ENCODE measurements at places on chromosomes 6 and 20.
A peak's percentile ranks its signal among the peaks of the same experiment; 100 is the strongest.

GRCh38 chr20:15205719-15206118 is 868.3 kb upstream of the FLRT3 start:
- DNase-seq, result no peak

DNA sequence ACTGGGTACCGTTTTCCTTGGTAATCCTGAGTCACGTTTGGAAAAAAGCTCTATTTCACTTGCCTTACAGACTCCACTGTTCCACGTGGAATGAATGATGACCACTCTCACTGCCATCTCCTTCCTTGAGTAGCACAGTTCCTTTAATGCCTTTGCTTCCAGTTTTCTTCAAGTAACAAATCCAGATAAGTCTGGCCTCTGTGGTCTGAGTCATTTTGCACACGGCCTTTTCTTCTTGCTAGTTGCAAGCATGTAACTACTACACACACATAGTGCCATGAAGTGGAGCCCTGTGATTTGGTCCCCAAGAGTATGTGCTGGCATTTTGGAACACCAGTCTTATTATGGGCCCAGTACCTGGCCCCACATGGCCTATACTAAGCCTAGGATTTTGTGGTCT is 182.8 kb downstream of the SASH1 start:
- DNase-seq, result no peak

DNA sequence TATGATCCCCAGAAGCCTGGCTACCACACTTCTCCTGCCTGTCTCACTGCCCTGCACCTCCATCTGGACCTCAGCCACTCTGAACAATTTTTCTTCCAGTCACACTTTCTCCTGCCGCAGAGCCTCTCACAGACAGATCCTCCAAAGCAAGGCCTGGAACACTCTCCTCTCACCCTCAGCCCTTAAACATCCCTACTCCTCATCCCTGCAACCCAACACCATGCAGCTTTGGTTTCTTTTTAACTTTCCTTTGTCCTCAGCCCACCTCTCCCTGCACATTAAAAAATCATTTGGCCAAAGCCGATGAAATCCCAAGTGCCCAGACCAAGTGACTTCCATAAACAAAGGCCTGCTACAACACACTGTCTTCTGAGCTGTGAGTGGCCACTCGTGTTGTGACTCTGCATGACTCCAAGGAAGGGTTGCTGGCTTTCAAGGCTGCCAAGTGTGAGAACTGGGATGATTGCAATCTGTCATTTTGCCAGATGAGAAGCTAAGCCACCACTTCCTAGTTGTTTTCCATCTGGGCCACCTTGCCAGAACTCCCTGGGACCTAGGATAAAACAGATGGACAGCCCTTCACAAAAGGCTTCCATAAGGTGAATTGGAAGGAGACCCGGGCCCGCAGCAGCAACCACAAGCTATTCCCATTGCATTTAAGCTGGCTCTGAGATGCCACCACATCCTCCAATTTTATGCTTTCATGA is 144.4 kb upstream of the SSTR4 start:
- no peak for DNase-seq

DNA sequence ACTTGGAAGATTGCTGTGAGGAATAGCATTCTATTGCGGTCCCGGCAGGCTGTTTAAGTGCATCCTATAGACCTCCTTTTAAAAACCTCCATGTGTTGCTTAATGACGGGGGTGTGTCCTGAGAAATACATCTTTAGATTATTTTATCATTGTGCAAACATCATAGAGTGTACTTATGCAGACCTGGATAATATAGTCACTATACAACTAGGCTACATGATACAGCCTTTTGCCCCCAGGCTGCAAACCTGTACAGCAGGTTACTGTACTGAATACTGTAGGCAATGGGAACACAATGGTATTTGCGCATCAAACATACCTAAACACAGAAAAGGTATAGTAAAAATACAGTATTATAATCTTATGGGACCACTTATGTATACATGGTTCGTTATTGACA is 175.6 kb downstream of the RNF144B start:
- no peak for DNase-seq

GRCh38 chr20:58205850-58206249 is 22.6 kb downstream of the ANKRD60 start:
- no peak for DNase-seq

DNA sequence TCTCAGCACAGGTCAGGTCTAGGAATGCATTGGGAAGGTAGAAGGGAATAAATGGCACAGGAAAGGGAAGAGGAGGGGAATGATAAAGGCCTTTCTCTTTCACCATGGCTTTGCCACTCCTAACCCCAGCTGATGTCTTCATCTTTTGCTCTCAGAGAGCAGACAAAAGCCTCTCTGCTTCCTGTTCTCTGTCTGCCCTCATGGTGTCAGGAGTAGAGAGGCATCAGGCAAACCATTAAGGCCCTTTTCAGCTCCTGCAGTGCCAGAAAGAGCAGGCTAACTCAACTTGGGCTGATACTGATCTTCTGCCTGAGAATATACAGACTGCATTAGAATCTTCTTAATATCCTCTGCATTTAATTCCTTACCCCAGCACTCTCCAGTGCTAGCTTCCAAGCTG is 48.0 kb upstream of the STXBP5 start:
- no peak for DNase-seq

- DNase-seq, result no peak
These were observed 427.1 kb upstream of the NOX3 start for GRCh38 chr6:155882527-155883333.

GRCh38 chr6:154614101-154614500 is 103.6 kb upstream of the CNKSR3 start:
- no peak for DNase-seq

DNA sequence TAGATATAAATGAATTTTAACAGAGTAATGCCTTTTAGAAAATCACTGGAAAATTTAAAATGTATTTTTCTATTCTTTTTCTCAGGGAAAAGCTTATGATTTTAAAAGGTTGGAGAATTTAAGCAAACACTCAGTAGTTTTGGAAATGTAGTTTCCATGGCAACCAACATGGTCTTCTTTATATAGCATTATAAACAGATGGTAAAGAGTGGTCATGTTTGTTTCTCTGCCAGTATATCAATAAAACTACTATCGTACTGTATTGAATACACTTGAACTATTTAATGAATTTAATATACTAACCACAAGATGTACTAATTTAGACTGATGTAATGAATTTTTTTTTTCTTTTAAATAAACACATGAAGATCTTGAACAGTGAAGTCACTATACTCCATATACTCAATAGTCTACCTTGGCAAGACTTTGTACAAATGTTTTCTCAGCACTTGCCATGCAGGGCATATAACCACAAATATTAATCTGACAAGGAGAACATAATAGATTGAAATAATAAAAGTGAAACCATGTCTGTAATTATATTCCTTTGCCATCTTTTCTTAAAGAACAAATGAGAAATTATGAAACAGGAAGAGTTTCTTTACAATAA is 105.5 kb downstream of the PDSS2 start:
- no peak for DNase-seq

GRCh38 chr6:52595000-52595795 is 18.3 kb upstream of the TRAM2 start:
- DNase-seq, result no peak

- DNase-seq, result peak; percentile 54
These were observed 9.1 kb upstream of the MAPK13 start for GRCh38 chr6:36120979-36121786.

GRCh38 chr6:169188475-169188874 is 65.2 kb downstream of the THBS2 start:
- DNase-seq, result no peak

GRCh38 chr20:63688228-63689045 is 8.0 kb upstream of the TNFRSF6B start:
- DNase-seq, result no peak

- no peak for DNase-seq
These were observed 10.0 kb downstream of the ENTPD6 start for GRCh38 chr20:25205277-25206062.

- no peak for DNase-seq
These were observed 2.0 kb downstream of the AGER start for GRCh38 chr6:32181915-32182529.

DNA sequence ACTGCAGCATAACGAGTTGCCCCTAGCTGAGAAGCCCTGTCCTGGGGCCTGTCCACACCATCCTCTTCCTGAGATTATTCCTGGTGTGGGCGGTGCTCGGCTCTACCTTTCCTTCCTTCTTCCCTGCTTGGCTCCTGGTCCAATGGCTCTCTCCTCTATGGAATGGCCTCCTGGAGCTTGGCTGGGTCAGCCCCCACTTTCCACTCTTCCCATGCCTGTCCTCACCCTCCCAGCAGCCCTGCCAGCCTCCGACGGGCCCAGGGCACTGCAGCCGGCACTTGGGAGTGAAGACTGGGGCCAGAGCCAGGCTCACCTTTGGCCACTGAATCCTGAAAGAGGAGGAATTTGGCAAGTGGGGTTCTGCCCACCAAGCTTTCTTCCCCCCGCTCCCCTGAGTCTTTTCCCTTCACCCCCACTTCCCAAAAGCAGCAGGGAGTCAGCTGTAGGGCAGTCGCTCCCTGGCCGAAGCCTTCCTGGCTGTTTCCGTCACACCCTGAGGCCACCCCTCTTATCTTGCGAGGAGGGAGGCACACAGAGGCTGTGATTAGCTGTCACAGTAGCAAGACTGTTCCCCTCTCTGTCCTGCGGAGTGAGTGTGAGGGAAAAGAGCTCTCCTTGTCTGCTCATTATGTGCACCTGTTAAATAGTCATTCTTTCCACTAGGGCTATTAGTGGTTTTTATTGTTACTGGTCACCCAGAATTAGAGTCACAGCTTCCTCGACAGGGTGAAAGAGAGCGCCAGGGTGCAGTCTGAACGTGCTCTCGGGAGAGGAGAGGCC is 6.3 kb upstream of the CDSN start:
- DNase-seq, result no peak

GRCh38 chr6:144898052-144898689 is 613.0 kb downstream of the UTRN start:
- DNase-seq, result no peak

- DNase-seq, result no peak
These were observed 145.3 kb upstream of the ECI2 start for GRCh38 chr6:4280707-4281106.

DNA sequence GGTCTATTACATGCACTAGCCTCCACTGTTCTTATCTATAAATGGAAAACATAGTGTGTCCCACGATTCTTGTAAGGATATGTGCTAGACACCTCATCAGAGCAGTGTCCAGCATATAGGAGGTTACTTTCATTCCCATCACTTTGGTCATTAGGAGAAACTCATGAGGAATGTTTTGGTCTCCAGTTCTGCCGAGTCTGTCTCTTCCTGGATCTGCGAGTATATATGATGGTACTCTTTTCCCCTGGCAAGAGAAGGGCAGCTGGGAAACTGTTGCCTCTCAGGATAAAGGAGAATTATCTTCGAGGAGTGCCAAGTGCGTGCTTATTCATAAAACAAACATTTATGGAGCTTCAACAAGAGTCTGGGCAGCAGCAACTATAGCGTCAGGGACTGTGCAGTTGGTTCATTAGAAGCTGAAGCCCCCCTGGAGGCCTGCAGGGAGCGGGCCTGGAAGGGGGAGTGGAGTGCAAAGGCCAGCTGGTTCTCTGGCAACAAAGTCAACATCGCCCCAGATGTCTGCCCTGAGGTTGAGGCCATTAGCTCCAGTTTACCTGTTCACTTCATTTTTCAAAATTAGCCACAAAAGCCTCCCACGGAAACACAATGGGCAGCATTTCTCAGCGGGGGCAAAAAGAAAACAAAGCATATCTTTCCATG is 811.9 kb downstream of the MAFB start:
- no peak for DNase-seq

GRCh38 chr6:119686644-119687043 is 337.1 kb upstream of the MAN1A1 start:
- no peak for DNase-seq

GRCh38 chr6:167817729-167818128 is 9.0 kb upstream of the AFDN start:
- DNase-seq, result no peak

- no peak for DNase-seq
These were observed 370.8 kb upstream of the BTBD3 start for GRCh38 chr20:11546939-11547338.

DNA sequence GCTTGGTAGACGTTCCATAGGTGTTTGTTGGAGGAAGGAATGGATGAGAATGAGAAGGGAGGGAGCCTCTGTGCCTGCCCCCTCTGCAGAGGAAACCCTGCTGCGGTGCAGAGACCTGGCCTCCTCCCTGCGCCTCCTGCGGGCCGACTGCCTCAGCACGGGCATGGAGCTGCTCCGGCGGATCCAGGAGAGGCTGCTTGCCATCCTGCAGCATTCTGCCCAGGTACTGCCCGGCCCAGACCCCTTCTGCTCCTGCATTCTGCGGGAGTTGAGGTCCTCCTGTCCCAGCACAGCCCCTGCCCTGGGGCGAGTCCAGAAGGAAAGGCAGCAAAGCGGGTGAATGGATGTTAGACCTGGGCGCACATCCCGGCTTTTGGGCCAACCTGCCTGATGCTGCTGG is 6.1 kb downstream of the DNPH1 start:
- no peak for DNase-seq

DNA sequence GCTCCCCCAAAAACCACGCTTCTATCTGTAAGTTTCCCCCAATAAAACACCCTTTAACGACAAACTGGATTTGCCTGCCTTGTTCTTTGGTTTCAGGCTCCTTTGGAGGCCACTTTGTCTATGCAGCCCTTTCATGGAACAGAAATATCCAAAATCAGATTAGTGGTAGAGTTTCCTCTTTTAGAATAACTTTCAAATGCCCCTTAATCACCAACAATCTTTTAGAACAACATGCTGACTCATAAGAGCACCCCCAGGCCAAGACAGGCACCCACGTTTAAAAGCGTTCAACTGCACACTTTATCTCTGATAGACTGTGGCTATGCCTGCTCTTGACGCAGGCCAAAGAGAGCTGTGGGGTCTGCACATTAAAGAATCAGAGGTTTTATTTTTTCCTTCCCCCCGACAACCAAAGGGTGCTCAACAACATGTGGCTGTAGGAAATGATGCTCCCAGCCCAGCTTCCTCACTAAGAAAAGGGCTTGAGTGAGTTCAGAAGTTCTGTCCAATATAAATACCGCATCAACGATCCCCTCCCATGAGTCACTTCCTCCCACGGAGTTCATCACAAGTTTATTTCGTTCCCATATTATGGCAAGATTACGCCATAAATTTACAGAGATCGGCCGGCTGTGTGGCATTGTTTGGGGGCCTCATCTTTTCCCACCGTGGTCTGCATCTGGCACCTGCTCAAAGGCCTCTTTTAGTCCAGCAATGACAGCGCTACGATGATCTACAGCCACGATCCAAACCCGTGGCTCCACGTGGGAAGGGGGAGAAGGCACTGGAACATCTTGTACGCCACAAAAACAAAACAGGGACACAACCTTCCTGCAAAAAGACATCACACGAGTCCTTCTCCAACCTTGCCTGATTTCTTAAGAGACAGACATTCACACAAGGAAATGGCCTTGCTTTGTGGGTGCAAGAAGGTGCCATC is 88.8 kb upstream of the NFATC2 start:
- DNase-seq, result peak; percentile 30

DNA sequence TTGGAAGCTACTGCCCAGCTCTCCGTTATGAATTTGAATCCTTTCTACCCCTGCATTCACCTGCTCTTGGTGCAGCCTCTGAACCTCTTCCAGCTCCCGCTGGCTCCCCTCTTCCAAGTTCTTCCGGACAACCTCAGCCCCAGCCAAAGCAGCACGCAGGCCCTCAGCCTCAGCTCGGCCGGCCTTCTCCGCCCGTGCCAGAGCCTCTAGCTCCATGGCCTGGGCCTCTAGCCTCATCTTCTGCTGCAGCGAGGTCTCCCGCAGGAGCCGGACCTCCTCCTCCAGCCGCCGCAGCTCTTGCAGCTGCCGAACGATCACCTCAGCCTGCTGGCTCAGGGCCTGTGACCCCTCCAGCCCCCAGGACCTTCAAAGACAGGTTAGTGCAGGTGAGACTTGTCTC is 3.2 kb downstream of the CCHCR1 start:
- DNase-seq, result no peak
